ENCODE measurements at places on chromosomes 13 and 19.

DNA sequence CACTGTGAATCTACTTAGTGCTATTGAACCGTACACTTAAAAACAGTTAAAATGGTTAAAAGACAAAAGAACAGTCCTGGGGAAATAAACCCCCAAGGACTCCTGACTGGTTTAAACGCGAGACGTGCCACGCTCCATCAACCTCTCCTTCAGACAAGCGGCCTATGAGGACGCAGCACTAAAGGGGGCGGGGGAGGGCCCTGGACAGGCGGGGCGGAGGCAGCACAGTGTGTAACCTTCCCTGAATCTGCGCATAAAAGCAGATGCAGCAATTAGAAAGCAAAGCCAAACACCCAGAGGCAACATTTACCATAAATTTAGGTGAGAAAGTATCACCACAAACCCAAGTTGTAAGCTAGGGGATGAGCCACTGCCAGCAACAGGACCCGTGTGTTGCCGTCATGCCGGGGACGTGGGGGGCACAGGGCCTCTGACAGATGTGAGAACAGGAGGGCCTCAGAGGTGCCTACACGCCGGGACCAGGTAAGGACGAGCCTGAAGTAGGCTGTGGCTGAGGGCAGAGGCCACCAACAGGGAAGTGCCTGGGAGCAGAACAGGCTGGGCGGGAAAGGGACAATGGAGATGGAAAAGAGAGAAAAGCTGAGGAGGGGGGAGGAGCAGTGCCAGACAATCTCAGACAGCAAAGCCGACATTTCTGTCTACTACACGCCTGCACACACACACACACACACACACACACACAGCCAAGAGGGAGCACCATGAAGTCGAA, 15.3 kb upstream of the ADPRHL1 start:
- no peak for DNase-seq

DNA sequence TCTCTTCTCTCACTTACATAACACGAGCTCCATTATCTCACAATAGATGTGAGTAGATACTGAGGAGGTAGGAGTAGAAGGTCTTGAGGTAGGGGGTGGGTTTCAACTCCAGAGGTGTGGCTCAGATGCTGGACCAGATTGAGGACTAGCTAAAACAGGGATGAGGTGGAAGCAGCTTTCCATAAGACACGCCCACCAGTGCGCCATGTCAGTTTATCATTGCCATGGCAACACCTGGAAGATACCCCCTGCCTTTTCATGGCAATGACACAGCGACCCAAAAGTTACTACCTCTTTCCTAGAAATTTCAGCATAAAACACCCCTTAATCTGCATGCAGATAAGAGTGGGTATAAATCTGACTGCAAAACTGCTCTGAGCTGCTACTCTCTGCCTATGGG, 44.1 kb downstream of the KCTD15 start:
- DNase-seq: no peak

DNA sequence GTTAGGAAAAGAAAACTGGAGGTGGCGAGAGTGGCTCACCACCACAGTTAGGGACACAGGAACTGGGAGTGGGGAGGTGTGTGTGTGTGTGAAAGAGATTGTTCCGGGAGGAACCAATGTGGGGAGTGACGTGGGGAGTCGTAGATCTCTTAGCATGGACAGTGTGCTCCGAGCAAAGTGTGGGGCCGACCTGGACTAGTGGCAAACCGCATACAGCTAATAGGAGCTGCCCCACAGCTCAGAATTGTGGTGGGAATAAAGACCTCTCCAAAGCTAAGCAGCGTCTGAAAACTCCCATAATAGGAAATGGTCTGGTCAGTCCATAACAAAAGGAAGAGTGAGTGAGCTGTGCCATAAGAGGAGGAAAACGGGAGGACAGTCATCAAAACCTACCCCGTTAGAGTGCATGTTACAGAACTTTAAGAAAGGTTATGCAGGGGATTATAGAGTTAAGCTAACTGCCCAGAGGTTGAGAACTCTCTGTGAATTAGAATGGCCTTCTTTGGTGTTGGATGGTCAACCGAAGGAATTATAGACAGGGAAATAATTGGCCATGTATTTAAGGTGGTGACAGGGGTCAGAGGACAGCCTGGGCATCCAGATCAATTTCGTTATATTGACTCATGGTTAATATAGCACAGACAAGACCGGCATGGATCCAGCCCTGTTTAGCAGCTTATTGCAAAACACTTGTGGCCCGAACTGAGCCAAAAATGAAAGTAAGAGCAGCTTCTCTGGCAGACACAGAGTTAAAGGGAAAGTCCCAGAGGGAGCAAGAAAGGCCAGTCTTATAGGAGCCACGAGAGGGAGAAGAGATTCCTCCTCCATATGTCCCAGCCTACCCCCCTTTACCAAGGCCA, 8.9 kb upstream of the SLC15A1 start:
- DNase-seq: peak; percentile 61

DNA sequence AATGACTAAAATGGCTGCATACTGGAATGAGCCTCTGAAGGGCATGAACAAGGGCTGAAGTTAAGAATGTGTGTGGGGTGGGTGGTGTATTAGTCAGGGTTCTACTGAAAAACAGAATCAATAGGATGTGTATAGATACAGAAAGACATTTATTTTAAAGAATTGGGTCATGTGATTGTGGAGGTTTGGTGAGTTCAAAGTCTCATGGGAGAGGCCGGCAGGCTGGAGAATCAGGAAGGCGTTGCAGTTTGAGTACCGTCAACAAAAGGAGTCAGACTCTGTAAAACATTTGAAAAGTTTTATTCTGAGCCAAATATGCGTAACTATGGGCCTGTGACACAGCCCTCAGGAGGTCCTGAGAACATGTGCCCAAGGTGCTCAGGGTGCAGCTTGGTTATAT, 24.5 kb upstream of the CYSLTR2 start:
- DNase-seq: no peak

DNA sequence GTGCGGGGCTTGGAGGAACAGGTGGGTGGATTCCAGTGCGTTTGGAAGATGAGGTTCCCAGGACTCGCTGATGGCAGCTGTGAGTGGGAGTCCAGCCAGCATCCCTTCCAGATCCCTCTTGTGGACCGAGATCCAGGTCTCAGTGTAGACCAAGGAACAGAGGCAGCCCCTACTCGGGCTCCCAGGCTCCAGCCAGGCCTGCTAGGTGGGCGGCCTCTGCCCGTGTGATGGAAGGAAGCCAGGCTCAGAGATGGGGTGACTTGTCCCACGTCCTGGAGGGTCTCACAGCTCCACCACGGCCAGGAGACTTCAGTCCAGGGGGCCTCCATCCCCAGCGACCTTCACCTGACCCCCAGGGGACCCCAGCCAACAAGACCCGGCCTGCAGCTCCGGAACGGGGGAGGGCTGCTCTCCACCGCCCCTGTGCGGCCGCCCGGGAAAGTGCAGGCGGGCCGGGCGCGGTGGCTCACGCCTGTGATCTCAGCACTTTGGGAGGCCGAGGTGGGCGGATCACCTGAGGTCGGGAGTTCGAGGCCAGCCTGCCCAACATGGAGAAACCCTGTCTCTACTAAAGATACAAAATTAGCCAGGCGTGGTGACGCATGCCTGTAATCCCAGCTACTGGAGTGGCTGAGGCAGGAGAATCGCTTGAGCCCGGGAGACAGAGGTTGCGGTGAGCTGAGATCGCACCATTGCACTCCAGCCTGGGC, 729 bp upstream of the MADCAM1 start:
- DNase-seq: no peak
